MCF 10A (cell line): ENCODE measurements at places on chromosomes 12 and 14. TPM values are rescaled to one million over a fixed set of nuclear protein-coding genes. Genes with fewer than 3 reads are reported as not detected.
A peak's percentile ranks its signal among the peaks of the same experiment; 100 is the strongest.

The RASSF8 gene
- 52.9 and 70.1 TPM in 2 replicates for total RNA-seq

GRCh38 chr14:100622708-100623485, 35.7 kb upstream of the BEGAIN start:
- DNase-seq = no peak

The WDHD1 gene
- 5.8 and 6.5 TPM in 2 replicates for total RNA-seq

DNA sequence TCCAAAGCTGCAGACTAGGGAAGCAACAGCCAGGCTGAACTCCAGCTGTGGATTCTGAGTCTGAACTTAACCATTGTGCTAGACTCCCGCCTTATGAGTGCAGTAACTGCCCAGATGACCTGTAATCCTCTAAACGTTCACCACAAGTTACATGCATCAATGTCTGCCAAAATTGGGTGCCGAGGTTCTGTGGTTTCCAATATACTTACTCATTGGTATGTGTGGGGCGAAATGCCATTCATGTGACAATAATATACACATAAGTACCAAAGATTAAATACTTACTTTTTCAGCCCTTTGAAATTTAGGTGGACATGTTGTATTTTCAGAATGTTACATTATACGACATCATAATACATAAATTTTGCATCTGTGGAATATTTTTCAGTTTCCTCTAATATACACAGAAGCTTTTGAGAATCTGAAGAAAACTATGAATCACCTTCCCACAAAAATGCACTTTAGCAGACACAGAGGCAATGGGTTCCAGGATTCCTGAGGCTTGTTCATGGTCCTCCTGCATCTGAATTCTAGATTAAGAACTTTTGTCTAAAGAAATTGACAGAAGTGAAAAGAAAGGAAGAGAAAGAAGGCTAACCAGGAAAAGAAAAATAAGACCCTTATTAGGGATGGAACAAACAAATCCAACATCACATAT, 31.7 kb downstream of the GRIP1 start:
- peak; percentile 78 for DNase-seq

DNA sequence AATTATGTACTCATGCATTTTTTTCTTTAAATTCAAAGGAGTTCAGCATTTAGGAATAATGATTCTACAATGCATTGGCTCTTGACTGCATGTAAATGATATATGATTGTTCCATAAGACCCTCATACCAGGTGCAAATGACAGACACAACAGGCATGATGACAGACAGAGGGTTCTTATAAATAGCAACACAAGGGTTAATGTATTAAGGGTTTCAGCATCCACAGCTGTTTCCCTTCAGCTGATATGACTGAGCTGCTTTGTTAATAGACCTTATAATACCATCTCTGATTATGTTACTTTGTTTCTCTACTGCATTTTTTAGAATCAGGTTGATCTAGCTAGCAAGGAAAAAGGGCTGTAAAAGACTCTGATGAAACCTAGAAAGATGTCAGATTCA, 90.8 kb upstream of the TMTC2 start:
- no peak for DNase-seq

The SLC41A2 gene
- 14.6 and 15.9 TPM in 2 replicates for total RNA-seq

- no peak for DNase-seq
Observed at GRCh38 chr14:37598747-37599506, 3.5 kb downstream of the TTC6 start.

DNA sequence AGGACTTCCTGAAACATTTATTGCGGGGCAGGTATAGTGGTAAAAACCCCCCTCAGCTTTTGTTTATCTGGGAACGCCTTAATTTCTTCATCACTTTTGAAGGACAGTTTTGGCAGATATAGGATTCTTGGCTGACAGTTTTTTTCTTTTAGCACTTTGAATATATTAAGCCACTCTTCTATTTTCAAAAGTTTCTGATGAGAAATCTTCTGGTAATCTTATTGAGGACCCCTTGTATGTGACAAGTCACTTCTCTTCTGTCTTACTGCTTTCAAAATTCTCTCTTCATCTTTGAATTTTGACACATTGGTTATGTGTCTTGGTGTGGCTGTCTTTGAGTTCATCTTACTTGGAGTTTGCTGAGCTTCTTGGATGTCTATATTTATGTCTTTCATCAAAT, 59.1 kb downstream of the ATP23 start:
- DNase-seq = no peak

- DNase-seq = no peak
Observed at GRCh38 chr12:104720339-104721038, 237.6 kb downstream of the SLC41A2 start.

GRCh38 chr14:104116756-104117340, 21.5 kb upstream of the KIF26A start:
- DNase-seq = no peak

GRCh38 chr12:133106253-133106652, 23.8 kb downstream of the ZNF891 start:
- DNase-seq = no peak

The KCNH3 gene
- not detected in 2 replicates for total RNA-seq

- no peak for DNase-seq
Observed at GRCh38 chr12:27548301-27549199, 24.5 kb downstream of the PPFIBP1 start.

- DNase-seq = no peak
Observed at GRCh38 chr14:73168691-73169090, 32.4 kb downstream of the PSEN1 start.

The CISTR gene
- total RNA-seq = not detected in 2 replicates

DNA sequence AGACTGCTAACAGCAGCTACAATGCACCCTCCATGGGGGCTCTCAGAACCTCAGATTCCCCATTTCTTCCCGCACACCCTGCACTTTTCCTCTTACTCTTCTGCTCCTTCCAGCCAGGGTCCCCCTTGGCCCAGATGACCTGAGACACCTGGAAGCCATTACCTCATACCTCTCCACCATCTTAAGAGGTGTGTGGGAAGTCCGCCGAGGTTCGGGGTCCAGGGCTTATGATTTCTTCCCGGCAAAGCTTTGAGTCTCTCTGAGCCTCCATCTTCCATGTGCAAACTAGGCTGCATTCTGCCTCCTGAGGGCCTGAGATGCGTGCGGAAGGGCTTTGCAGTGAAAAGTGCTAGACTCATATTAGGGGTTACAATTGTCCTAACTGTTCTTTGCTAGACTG, 5.3 kb downstream of the GSC start:
- DNase-seq = no peak

The GPRC5D gene
- not detected in 2 replicates for total RNA-seq

DNA sequence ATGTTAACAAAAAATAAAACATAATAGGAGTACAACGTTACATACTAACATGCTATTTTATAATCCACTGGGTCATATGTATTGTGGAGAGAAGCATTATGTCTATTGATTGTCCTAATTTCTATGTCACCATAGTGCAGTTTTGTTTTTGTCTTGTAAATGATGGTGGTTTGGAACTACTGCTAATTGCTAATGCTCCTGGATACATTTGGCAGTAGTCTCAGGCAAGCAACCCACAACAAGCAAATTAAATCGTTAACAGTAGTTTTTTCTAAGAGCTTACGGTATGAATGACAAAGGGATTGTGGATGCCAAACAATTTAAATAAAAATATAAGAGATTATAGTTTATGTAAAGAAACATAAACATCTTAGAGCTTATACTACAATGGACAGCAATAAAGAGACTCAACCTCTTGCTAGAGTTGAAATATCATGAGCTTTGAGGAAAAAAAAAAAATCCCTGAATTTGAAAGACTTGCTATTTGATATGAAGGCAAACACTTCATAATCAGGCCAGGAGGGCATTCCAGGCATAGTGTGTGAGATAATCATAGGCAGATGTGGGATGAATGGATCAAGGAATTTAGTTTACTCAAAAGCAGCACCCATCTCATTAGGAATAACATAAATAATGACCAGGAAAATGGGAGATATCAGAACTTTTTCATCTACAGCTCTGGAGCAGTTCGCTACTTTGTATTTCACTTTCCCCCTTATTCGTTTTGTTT, 181.3 kb downstream of the CCDC59 start:
- no peak for DNase-seq

The CLEC2A gene
- total RNA-seq = not detected in 2 replicates

GRCh38 chr12:44031472-44032185, 195.7 kb downstream of the TMEM117 start:
- DNase-seq = no peak

GRCh38 chr12:15278816-15279658, 43.3 kb upstream of the PTPRO start:
- peak; percentile 95 for DNase-seq

DNA sequence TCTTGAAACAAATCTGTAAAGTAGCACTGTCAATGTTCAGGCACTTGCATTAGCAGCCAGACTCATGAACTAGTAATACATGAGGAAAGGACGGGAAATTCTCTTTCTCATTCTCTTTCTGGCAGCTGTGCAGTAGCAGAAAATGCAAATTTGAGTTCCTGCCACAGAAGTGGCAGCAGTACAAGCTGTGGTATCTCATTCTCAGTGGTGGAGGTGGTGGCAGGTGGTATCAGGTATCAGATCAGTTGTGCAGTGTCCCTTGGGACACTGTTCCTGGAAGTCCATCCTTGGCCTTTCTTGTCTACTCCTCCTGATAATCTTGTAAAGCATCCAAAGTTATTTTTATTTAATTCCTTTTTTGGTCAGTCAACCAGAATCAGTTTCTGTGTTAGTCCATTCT, 103.0 kb downstream of the C12orf42 start:
- DNase-seq = no peak

GRCh38 chr12:91603060-91603459, 420.4 kb upstream of the DCN start:
- DNase-seq = peak; percentile 44
